Thyroid gland (tissue), 4 donors: ENCODE measurements at places on chromosomes 7 and 10.
A peak's percentile ranks its signal among the peaks of the same experiment; 100 is the strongest.

DNA sequence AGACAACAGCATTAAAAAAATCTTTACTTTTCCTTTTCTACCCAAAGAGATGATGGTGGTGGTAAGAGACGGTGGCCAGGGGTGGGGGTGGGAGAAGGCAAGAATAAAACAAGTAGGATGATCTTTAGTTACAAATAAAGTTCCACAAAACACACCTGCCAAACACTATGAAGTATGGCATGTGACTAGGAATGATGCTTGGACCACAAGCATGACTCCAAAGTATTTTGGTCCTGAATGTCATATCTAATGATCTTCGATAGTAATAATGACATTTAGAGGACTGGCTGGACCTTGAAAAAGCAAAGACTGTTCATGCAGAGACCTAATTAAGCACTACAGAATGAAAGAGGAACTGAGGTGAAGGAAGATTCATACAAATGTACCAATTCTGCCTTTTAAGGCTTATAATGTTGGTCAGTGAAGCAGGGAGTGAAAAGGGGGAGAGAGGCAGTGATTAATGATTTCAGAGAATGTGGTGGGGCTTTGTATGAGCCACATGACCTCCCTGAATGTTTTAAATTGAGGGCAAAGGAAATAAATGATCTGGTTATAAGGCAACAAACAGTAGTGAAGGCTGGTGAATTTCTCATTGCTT is 29.6 kb upstream of the DKK1 start:
- no peak for DNase-seq

GRCh38 chr7:70446448-70447143 is 685.3 kb upstream of the GALNT17 start:
- no peak for DNase-seq

- DNase-seq: no peak
These were observed 9.1 kb downstream of the LOXL4 start for GRCh38 chr10:98258683-98259454.

GRCh38 chr10:79320820-79321493 is 26.3 kb upstream of the PPIF start:
- no peak for DNase-seq

- DNase-seq: no peak
These were observed 121.2 kb downstream of the SKAP2 start for GRCh38 chr7:26743205-26743604.

DNA sequence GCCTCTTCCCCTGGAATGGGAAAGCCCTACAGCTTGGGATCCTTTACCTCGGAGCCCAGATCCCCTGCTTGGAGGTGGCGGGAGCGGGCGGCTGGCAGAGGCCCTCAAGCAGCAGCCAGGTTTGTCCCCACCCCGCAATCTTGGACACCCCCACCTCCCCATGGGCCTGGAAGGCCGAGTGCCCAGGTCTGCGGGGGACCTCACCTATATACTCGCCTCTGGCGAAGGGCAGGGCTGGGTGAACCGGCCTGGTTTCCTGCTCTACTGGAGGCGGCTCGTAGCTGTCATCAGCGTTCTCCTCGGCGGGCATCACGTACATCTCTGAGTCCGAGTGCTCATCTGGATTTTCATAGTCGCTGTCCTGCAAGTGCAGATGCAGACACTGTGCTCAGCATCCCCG is 44.2 kb downstream of the BLNK start:
- DNase-seq: no peak

GRCh38 chr10:26475386-26475785 is 37.2 kb downstream of the APBB1IP start:
- DNase-seq: no peak

- DNase-seq: no peak
These were observed 8.0 kb upstream of the CALU start for GRCh38 chr7:128731184-128731583.

GRCh38 chr10:89062861-89063260 is 72.3 kb downstream of the FAS start:
- peak; percentile 64 for DNase-seq

DNA sequence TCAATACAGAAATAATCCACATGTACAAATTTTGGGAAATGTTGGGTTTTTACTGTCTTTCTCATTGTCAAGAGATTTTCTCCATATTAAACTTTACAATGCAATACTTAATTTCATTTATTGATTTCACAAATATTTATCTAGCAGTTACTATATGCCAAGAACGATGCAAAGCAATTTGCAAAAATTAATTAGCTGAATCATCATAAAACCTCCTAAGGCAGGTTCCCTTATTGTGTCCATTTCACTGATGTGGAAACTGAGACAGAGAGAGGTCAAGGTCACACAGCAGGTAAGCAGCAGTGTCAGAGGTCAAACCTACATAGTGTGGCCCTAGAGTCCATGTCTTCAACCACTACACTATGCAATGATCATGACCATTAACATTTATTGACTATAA is 286.8 kb upstream of the AUTS2 start:
- DNase-seq: no peak

- DNase-seq: no peak
These were observed 99.8 kb downstream of the TES start for GRCh38 chr7:116310141-116310540.

GRCh38 chr10:95840121-95840520 is 67.7 kb upstream of the CC2D2B start:
- no peak for DNase-seq

DNA sequence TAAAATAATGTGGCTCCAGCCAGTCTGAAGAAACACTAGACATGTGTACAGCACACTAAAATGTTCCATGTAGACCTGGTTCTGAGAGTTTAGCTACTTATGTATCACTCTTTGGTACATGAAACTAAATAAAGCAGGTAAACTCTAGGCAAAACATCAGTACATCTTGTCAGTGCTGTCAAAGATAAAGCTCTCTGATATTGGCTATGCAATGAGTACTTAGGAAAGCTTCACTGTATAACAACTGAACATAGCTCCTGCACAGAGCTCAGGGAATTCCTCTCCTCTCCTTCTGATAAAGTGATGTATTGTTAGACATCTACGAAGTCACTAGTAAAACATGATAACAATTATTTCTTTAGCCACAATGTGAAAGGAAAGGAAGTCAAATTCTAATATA is 3.5 kb downstream of the LRRN3 start:
- DNase-seq: no peak

GRCh38 chr7:52758356-52758755 is 277.1 kb upstream of the POM121L12 start:
- DNase-seq: no peak

GRCh38 chr10:93058139-93058538 is 2.5 kb upstream of the CYP26C1 start:
- no peak for DNase-seq

DNA sequence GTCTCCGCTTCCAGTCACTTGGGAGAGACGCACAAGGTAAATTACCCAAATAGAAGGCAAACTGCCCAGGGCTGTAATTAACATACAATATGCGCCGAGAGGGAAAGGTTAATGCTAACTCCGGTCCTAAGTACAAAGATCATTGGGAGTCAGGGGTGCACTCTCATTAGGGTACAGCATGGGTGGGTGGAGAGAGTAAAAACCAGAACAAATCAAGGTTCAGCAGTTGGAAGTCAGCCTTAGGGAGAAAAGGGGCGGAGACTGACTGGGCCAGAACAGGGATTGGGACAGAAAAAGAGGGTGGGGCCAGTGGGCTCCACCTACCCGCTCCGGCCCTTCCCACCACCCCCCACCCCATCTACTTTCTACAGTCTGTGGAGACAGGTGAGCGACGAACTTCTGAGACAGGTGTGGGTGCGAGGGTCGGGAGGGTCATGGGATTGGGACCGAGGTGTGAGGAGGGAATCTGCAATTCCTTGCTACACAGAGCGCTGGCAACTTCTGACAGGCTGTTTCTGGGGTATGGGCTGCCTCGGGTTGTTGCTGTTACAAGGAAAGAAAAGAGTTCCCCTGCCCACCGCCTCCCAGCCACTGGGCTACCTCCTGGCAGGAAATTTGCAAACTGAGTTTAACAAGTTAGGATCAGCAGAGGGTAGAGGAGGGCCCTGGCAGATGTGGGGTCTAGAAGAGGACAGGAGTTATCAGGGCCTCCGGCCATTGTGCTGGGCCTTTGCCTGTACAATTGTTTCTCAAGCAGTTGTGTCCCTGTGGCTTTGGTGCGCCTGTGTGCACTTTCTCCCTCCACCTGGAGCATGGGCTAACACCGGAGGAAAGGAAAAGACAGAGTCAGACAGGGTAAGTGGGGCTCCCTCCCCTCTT is at the start of gene TMEM139:
TMEM139 (plus strand) TSS at position 368 of the 879 bp plus-strand sequence. CDS start 1,000 bp downstream, outside the sequence.
- peak; percentile 66 for DNase-seq

DNA sequence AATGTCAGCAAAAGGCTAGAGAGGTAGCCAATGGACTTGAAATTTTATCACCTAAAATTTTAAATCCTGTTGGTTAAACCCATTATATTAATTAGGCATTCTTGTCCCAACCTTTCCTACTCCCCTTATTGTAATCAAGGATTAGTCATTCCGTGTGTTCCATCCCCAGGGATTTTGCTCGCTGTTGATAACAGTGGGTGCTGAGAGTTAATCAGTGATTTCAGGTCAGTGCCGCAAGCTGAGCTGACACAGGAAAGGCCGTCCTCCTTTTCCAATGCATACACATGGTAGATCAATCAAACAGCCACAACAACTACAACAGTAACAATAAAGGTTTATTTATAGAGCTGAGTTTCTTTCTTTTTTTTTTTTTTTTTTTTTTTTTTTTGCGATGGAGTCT is 271.4 kb downstream of the ACTR3B start:
- DNase-seq: no peak

DNA sequence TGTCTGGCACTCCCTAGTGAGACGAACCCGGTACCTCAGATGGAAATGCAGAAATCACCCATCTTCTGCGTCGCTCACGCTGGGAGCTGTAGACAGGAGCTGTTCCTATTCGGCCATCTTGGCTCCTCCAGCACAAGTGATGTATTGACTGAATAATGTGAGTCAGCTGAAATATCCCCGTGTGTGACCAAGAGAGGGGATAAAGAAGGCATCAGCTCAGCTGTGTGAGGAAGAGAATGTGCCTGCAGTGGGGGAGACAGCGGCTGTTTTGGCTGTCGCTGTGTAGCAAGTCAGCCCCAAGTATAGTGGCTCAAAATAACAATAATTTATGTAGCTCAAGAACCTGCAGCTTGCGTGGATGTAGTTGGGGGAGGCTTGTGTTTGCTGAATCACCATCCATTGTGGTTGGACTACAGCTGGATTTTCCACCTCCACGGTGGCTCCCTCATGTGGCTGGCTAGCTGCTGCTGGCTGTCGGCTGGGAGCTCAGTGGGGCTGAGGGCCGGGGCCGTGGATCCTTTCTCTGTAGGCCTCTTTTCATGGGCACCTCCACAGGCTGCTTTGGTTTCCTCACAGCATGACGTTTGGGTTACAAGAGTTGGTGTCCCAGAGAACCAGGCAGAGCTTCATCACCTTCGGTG is 434.5 kb downstream of the CCSER2 start:
- no peak for DNase-seq

DNA sequence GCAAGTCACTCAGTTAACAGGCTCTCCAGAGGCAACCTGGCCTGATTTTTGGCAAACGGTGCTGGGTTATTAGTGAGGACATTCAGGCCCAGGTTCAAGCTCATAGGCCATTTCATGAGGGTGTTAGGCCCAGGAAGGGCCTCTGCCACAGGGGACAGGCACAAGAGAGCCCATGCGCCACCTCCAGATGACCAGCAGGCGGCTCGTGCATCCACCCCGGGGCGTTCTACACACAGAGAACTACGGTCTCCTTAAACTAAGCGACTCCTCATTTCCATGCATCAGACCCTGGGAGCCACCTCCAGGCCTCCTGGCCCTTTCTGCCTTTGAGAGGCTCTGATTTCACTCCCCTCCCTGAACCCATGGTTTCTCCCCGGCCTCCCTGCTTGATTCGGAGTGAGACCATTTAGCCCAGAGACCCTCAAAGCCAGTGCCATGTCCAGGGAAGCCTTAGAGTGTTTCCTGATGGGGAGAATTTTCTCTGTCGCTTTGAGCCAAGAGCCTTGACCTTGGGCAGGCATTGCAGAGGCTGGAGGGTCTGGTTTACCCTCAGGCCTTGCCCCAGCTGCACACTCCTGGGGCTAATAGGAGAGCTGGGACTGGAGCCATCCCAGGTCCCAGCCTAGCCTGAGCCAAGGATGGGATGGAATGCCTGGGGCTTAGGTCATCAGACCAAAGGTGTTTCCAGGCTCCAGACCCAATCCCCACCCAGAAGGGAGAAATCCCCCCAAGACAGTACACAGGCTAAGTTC is 188.0 kb downstream of the GRID1 start:
- peak; percentile 59 for DNase-seq

DNA sequence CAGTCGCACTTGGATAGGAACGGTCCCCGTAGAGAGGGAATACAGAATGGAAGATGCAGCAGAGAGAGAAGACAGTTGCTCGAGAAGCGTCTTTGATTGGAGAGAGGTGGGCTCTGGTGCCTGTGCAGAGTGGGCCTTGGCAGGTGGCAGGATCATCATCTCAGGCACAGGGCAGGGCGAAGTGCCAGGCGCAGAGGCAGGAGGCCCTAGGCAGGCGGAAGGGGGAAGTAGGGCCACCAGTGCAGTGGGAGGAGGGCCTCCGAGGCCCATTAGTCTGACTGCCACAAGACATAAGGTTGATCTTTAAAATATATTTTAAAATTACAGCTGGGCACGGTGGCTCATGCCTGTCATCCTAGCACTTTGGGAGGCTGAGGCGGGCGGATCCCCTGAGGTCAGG is 10.1 kb downstream of the CARD11 start:
- DNase-seq: no peak

DNA sequence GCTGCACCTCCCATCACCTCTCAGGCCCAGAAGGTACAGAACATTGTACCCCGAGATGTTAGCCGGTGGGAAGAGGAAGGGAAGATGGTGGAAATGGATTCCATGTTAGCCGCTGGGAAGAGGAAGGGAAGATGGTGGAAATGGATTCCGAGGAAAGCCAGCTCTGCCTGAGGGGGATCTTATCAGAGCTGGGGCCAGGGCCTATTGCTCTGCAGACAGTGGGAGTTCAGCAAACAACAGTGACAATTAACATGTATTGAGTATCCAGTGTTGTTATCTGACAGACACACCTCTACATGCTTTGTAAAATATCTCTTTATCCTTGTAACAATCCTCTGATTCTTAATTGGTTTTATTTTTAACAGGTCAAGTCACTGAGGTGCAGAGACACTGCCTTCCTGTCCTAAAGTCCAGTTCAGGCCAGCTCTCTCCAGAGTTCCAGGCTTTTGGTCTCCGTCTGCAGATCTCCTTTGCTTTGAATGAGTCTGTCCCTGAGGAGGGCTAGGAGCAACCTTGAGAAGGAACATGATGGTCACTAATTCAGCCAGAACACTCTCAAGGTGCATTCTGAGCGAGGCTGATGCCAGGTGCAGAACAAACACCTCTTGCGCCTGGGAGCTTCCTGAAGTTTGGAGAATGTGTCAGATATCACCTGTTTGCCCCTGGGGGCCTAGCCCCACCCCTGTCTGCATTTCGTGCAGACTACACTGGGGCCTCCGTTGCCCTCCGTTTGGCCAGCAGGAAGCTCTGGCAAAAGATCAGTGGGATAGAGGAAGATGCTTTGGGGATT is 82.4 kb upstream of the PODXL start:
- DNase-seq: no peak
